ENCODE measurements at places on chromosomes 4 and X.

GRCh38 chrX:42691196-42691595, 86.8 kb downstream of the PPP1R2C start:
- no peak for DNase-seq

GRCh38 chr4:19030048-19030447, 1008.5 kb upstream of the LCORL start:
- DNase-seq: no peak

GRCh38 chr4:4577359-4577875, 35.6 kb upstream of the STX18 start:
- DNase-seq: no peak

GRCh38 chr4:153177841-153178240, 26.4 kb upstream of the TRIM2 start:
- DNase-seq: no peak

GRCh38 chr4:168515222-168516011, 18.6 kb downstream of the PALLD start:
- no peak for DNase-seq

GRCh38 chr4:90419124-90419711, 292.0 kb downstream of the CCSER1 start:
- no peak for DNase-seq

DNA sequence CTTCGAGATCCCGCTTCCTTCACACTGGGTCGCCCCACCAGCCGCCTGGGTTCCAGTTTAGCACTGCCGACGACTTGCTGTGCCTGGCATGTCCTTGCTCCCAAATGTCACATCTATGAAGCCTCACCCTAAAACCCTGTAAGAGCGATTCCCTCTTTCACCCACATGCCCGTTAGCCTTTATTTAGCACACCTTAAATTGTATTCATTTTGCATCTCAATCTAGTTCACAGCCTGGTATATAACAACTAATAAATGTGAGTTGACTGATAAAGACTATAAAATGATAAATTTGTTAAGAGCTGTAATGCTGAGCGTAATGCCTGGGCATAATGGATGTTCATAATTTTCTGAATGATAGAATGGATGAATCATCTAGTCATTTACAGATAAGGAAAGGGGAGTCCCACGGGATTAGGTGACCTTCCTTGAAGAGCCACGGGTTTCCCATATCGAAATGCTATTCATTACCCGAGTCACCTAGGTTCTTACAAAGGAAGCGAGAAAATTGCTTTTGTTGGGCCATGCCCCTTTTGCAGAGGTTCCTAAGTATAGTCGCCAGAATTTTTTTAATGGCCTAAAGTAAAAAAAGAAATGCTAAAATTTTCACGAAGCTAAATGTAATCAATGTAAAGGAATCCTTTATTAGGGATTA, 1.1 kb upstream of the AP1S2 start:
- DNase-seq: no peak

DNA sequence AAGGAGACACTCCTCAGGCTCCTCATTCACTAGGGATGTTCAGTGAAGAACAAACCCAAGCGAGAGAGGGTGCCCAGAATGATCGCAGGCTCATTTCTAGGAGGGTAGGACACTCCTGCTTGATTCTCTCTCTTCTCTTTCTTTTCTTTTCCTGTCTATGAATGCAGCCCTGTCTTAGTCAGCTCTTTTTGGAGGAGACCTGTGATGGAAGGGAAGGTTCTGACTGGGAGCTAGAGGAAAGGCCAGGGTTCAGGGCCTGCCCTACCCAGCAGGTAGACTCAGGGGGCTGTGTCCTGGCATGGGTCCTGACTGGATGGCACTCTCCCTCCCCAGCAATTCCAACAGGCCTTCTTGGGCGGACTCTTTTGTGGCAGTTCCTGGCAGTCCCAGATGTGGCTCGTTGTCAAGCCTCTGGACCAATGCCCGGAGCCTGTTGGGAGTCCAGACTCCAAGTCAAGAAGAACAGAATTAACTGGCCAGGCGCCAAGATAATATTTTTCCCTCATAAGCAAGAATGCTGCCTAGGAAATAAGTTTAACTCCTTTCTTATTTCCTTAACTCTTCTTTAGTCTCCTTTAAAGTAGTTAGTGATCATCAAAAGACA, 139.4 kb upstream of the SCML1 start:
- no peak for DNase-seq

GRCh38 chrX:54007682-54008081, 36.6 kb downstream of the PHF8 start:
- no peak for DNase-seq

DNA sequence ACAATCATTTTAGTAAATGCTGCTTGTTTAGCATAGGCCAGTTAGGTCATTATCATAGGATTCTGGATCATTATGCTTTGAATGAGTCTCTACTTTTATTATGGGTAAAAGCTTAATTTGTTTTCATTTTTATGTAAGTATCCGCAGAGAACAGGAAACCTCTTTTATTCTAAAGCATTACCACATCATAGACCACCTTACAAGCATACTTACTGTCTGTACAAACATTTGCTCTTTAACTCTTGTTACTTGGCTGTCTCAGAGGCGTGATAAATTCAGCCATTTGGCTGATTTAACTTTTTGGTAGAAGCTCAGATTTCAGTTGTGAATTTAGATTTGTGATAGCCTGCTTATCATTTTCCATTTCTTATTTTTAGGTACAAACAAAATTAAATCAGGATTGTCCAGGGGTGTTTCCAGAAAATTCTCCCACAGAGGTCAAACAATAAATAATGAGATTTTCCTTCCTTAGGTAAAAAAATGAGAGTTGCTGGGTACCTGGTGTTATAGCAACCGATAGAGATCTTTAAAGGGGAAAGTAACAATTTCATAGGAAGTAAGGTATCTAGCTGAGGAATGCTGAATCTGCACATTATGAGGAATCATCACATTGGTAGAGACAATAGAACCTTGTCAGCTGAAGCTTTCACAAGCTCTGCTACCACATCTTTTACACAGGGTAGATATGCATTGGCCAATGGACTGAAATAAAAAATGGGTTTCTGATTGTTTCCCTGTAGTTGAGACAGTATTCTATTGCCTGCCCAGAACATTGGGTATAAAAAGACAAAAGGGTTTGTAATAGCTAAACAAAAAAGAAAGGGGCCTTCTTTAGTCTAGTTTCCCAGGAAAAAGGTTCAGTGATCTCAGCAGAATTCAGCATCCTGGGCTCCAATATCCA, 62.5 kb downstream of the NDNF start:
- DNase-seq: no peak

GRCh38 chr4:16248605-16249004, 22.3 kb upstream of the TAPT1 start:
- no peak for DNase-seq

DNA sequence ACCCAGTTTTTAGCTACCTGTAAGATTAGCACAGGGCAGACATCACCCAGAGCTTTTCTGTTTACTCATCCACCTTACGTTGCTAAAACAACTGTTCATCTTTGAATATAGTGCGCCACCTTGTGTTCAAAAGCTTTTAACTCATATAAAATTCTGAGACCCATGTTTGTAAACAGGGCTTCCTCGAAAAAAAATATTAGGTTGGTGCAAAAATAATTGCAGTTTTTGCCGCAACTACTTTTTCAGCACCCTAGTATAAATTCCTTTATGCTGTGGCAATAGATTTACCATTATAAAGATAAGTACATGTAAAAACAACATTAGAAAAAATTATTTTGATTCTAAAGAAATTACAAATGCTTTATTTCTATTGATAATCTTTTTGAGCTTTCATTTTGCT, 147.9 kb downstream of the LRBA start:
- DNase-seq: no peak

DNA sequence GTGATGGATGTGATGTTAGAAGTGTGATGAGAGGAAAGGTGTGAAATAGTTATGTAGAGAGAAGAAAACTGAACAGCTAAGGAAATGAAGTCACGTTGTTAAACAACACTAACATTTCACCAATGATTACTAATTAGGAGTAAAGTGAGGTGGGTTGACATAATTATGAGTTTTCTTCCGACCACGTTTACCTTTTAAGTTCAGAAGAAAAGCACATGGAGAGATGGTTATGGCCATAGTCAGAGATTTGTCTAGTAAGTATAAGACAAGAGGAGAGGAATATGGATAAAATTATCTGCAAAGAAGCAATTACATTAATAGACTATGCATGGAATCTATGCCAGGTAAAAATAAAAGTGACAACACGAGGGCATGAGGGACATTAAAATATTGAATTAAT, 551.3 kb upstream of the TECRL start:
- DNase-seq: no peak

DNA sequence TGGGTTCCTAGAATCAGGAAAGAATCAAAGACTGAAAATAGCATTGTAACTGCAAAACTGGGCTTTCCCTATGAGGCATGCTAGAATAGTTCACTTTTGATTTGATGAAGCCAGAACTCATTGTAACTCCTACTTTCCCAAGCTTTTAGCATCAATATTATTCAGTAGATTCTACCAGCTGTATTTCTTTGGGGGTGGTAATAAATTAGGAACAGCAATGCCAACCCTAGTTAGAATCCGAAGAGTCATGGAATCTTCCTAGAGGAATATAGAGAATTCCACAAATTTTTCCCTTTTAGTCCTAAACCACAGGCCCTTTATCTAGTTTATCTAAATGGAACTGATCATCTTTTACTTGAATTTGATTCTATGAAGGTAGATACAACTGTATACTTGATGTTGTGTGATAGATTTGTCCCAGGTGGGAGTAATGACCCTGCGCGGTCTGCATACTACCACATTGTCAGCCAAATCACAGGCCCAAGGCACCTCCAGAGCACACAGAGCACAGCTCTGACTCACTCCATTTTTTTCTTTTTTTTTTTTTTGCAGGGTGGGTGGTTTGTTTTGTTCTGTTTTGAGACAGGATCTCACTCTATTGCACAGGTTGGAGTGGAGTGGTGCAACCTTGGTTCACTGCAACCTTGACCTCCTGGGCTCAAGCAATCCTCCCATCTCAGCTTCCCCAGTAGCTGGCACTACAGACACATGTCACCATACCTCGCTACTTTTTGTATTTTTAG, 66.6 kb downstream of the EDNRA start:
- no peak for DNase-seq

GRCh38 chr4:182019148-182019652, 224.0 kb upstream of the TENM3 start:
- DNase-seq: no peak

GRCh38 chr4:13527192-13527980, 16.9 kb downstream of the NKX3-2 start:
- no peak for DNase-seq

DNA sequence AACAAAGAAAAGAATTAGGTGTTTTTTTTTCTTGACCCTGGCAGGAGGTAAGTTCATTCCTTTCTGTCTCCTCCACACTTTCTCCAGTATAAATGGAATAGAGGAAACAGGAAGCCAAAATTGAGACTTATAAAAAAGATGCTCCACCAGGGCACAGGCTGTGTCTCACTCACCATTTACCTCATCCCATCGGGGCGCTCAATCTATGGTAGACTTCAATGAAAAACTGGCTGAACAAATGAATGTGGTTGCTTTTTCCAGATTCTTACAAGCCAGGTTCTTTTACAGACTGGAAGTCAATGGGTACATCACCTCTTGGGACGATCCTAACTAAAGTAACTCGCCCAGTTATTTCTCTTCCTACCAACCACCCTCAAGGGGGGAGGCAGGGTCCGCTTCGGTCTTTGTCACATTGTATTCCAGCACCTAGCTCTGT, 685 bp downstream of the COMMD8 start:
- no peak for DNase-seq

DNA sequence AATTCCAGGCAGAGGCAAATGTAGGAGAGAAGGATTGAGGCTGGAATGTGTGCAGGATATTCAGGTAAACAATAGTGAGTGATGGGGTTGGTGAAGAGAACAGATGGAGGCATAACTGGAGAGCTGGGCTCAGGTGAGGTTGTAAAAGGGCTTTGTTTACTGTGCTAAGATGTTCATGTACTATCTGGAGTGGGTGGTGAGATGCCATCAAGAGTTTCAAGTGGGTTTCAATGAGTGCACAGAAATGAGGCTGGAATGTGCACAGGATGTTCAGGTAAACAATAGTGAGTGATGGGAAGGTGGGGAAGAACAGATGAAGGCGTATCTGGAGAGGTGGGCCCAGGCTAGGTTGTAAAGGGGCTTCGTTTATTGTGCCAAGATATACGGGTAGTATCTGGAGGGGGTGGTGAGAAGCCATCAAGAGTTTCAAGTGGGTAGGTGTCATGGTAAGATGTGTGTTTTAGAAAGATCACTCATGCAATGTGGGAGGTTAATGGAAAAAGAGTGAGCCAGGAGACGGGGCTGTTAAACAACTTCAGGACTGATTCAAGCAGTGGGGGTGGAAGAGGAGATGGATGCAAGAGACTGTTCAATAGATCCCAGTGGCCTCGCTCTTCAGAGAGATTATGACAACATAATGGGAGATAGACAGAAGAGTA, 25.4 kb upstream of the NMU start:
- no peak for DNase-seq

DNA sequence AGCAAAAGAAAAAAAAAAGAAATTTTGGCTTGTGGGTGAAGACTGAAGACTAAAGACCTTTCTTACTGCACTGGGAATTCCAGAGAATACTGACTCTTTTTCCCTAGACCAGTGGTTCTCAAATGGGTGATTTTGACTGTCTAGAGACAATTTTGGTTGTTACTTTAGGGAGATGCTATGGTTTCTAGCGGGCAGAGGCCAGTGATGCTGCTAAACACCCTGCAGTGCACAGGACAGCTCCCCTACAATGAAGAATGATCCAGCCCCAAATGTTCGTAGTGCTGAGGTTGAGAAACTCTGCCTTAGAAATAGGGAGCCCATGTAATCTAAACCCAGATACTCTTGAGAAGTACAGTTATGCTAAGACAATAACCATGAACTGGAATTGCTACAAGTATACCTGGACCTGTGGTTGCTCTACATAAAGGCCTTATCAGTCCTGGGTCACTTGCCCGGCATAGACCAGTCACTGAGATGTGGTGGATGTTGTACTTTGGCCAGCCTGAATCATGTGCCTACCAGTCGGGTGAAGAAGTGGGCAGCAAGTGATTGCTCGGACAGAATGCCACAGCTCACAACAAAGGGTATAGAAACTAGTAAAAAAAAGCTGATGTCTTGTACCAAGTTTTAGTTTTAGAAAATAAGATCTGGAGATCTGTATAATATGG, 16.0 kb downstream of the ARHGAP10 start:
- no peak for DNase-seq

GRCh38 chrX:100685997-100686305, 42.0 kb downstream of the SRPX2 start:
- no peak for DNase-seq

DNA sequence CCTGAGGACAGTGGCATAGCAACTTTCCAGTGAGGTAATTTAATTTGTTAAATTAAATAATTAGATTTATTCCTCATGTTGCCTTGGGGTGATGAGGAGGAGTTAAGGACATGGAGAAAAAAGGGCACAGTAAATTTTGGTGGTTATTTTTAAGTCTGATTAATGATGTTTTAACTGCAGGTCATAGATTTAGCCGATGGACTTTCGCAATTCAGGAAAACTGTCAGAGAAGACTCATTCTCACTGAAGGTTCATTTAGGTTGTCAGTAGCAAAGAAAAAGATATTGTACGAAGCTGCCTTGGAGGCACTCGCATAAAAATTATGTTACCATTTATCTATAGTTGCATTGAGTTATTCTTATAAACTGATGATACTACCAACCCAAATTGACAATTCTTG, 164.2 kb upstream of the PITX2 start:
- DNase-seq: no peak

- DNase-seq: no peak
Measured at GRCh38 chr4:53777244-53777984, 186.1 kb upstream of the LNX1 start.

Measured in stimulated activated CD4-positive, alpha-beta T cell treated with anti-CD3 and anti-CD28 coated beads, Interleukin-15, amount 100 ng/mL, for 24 hours (primary cell).